ENCODE measurements at places on chromosomes 1 and 21.

DNA sequence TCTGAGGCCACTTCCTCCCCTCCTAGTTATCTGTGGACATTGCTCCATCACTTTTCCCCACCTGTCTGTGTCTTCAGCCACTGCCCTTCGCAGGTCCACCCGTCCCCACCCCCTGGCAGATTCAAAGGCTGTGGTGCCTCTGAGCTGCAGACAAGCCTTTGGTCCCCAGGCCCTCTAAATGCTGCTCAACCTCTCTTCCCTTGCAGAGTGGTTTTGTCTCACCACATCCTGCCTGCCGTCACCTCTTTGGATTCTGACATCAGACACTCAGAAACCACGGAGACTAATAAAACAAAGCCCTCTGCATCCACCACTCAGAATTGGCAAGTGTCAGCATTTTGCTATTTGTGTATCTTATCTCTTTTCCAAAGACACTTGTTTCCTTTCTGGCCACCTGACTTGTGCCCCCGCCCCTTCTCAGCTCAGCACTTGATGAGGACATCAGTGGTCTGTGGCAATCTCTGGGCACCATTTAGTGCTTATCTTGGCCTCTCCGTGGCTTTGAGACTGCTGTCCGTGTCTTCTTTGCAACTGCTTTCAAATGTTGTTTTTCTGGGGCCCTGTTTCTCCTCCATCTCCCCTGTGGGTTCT lies 7.7 kb downstream of the CNIH3 start:
- DNase-seq = peak; percentile 94

DNA sequence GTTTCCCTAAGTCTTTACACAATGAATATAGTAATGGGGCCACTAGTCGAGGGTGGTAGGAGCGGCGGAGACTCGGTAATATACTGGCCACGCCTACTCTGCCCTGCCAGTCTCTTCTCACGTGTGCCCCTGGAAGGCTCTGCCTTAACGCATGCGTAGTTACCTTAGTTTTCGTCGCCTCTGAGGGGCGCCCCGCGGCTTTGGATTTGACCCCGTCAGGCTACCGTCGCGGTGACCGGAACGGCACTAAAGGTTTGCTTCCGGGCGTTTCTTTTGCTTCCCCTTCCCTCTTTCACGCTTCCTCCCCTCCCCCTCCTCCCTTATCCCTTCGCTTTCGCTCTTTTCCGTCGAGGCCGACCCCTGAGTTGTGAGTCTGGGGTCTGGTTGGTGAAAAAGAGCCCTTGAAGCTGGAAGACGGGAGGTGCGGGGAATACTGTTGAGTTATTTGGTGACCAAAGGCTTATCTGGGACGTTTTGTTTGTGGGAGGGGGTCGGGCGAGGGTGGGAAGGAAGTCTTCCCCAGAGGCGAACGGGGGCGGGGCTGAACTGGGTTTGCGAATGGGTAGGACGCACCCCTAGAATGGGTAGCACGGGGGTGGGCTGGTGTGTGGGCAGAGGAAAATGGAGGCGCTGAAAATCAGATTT lies at the start of gene SETDB1:
Gene SETDB1 (plus strand): TSS at position 267 of the 645 bp plus-strand sequence. CDS start 1,352 bp downstream, outside the sequence.
- peak; percentile 99 for DNase-seq

- no peak for DNase-seq
Measured at GRCh38 chr1:25197235-25197975, 34.9 kb downstream of the SYF2 start.

- peak; percentile 13 for DNase-seq
Measured at GRCh38 chr1:152112101-152112884, 3.0 kb downstream of the TCHH start.

DNA sequence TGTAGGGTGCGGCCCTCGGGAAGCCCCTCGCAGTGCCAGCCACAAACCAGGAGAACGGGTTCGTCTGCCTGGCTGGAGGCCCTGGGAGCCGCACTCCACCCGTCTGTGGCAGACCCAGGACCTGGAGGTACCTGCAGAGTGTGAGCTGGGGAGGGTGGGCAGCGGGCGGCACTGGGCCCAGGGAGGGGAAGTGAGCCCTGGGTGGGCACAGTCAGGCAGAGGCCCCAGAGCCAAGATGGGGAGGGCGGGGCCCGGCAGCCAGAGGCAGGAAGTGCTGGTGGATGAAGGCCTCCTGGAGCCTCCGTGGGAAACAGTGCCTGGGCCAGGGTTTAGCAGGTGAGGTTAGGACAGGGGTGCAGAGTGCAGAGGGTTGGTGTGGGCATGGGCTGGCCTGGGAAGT lies 4.0 kb upstream of the PEX10 start:
- peak; percentile 70 for DNase-seq

GRCh38 chr1:31027693-31028526 lies 37.6 kb downstream of the PUM1 start:
- DNase-seq = no peak

- peak; percentile 86 for DNase-seq
Measured at GRCh38 chr1:156383023-156383422, 14.0 kb downstream of the RHBG start.

DNA sequence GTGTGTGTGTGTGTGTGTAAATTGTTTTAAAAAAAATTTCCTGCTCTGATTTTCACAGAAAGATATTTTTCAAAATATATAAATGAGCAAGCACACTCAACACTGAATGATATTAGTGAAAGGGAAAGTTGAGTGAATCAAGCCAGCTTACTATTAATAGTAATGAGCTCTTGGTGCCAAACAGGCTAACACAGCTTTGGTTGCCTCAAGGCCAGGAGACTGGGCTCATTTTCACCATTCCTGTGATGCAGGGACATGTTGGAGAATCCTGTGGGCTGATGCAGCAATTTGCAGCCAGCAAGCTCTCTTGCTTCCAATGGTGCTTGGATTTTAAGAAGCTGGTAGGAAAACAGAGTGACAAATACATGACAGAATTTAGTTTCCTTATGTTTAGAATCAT lies 30.2 kb downstream of the PLA2G4A start:
- no peak for DNase-seq

GRCh38 chr1:182406012-182406411 lies 5.5 kb upstream of the TEDDM1 start:
- DNase-seq = peak; percentile 27

- DNase-seq = no peak
Measured at GRCh38 chr1:151546011-151546925, 6.2 kb downstream of the TUFT1 start.

DNA sequence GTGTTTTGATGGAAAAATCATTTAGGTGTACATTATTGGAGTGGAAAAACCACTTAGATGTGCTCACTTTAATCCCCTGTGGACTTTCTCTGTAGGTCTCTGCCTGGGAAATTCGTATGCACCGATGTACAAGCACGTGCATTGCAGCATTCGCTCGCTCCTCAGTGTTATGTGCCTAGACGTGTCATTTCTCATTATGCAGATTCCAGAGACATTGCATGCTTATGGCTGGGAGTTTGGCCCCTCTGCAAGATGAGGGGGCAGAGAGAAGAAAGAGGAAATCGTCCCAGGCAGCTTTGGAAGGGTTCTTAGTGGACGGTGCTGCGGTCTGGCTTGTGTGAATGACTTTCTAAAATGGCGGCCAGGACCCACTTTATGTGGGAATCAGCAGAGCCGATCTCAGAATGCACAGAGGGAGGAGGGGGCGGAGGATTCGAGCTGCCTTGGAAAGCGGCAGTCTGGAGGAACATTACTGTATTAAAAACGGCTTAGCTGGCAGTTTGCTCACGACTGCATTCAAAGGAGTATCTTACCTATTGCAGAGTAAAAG lies 2.3 kb downstream of the SPEN start:
- peak; percentile 54 for DNase-seq

GRCh38 chr1:118736322-118736721 lies 251.8 kb downstream of the TBX15 start:
- DNase-seq = no peak

DNA sequence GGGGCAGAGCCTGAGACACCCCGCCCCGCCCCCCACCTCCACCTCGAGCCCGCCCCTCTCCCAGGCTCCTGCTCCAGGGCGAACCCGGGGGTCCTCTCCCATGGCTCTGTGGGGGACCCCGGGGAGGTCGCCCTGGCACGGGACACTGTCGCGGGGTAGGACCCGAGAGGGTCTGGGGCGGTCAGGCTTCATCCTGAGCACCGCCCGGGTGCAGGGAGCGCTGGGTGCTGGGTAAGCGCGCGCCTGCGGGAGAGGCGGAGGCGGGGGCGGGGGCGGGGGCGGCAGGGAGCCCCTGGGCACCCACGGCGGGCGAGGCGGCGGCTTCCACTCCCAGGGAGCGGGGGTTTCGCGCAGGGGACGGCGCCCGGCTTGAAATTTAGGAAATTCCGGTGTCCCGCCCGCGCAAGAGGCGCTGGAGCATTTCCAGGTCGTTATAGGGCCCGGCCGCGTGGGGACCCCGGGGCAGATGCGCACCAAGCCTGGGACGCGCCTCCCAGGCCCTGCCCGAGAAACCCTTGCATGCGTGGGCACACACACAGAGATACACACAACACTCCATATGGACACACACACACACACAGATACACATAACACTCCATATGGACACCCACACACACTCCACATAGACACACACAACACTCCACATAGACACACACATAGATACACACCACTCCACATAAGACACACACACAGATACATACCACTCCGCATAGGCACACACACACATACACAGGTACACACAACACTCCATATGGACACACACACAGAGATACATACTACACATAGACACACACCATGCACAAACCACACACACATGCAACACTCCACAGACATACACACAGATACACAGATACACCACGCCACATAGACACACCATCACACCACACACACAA lies 48.7 kb upstream of the SLC19A1 start:
- peak; percentile 19 for DNase-seq

DNA sequence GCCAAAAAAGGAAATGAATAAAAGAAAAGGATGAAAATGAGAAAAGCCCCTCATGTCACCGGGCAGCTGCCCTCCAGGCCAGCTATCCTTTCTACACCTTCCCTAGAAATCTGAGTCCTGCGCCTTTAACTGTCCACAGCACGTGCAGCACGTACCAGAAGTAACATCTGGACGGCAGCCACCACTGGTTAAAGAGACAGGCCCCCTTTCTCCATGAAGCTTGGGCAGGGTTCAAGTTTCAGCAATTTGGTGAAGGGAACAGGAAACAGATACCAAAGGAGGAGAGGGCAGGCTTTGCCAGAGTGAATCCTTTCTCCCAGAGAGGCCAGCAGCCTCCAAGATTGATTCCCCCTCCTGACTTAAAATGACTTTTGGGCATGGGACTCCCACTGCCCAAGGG lies 3.6 kb upstream of the KIAA2013 start:
- peak; percentile 61 for DNase-seq

DNA sequence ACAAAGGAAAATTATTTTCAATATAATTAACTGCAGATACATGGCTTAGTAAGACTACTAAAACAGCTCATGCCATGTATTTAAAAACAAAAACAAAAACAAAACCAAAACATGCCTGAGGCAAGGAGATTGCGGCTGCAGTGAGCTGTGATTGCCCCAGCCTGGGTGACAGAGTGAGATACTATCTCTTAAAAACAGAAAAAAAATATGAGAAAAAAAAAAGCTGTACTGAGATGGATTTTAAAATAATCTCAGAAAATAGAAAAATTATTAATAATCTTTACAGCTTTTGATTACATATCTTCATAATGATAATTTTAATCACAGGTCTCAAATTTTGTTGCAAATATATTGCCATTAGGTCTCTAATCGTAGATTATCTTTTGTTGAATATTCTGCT lies 24.0 kb upstream of the LIN9 start:
- DNase-seq = no peak

GRCh38 chr1:93904228-93904627 lies 5.0 kb downstream of the GCLM start:
- DNase-seq = no peak

DNA sequence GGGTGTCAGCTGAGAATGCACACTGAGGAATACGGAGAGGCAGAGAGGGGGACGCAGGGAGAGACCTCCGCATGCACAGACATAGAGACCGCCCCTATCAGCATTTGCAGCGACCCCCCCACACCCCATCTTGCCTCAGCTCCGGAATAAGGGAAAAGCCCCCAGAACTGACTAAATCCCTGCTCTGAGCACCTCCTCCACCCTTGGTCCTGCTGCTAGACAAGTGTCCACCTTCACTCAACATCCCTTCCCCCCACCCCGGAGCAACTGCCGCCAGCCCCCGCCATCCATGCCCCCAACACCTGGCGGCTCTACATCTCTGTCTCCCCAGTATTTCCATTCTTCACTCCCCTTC lies 769 bp downstream of the SV2A start:
- no peak for DNase-seq

DNA sequence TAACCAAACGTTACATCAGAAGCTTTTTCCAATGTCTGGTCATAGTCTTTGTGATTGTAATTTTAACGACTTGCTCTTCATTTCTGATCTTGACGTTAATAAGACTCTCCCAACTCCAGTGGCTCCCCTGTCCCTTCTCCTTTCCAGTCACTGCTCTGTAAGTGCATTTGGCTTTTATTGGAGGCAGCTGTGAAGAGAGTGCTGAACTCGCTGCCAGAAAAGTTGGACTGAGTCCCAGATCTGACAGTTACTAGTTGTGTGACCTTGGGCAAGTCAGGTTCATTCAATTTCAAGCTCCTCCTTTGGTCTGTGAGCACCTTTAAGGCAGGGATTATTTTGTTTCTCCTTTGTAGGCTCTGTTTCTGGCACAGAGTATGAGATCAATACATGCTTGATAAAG lies 109.6 kb upstream of the TSPAN2 start:
- peak; percentile 26 for DNase-seq

- DNase-seq = no peak
Measured at GRCh38 chr1:222257027-222257426, 290.9 kb downstream of the HHIPL2 start.

DNA sequence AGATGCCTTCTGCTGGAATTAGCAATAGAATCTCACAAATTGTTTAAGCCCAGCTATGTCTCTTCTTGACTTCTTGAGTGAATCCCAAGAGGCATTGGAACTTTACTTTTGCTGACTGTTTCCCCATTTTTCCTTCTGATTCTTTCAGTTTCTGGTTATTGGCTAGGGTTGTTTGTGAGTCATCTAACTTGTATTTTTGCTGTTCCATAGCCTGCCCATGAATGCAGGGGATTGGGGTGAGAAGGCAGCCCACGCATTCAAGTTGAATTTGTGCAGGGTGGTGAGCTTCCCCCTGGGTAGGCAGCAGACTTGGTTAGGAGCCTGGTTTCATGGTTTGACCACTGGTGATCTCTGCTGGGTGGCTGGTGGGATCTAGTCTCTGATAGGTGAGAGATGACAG lies 10.4 kb upstream of the KLF17 start:
- DNase-seq = peak; percentile 18

GRCh38 chr1:39576016-39576657 lies 453 bp downstream of the PABPC4 start:
- peak; percentile 20 for DNase-seq

DNA sequence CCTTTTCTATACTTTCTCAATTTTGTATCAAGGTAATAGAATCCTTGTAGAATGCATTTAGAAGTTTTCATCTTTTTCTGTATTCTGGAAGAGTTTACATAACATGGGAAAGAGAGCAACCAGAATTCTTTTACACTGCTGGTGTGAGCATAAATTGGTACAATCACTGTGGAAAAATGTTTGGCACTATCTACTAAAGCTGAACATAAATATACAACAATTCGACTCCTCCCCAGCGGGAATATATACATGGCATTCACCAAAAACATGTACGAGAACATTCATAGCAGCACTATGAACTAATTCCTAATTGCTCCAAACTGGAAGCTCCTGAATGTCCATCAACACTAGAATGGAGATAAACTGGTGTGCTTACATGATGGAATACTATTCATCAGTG lies 1.8 kb upstream of the ACBD6 start:
- DNase-seq = no peak

Data from PC-3 (cell line).